CD8-positive, alpha-beta memory T cell (primary cell): ENCODE measurements at places on chromosomes 7 and 10.

- peak; percentile 12 for DNase-seq
Observed at GRCh38 chr10:70169649-70170364, 507 bp downstream of the SAR1A start.

GRCh38 chr10:11877591-11877905, 54.4 kb downstream of the PROSER2 start:
- DNase-seq = no peak

DNA sequence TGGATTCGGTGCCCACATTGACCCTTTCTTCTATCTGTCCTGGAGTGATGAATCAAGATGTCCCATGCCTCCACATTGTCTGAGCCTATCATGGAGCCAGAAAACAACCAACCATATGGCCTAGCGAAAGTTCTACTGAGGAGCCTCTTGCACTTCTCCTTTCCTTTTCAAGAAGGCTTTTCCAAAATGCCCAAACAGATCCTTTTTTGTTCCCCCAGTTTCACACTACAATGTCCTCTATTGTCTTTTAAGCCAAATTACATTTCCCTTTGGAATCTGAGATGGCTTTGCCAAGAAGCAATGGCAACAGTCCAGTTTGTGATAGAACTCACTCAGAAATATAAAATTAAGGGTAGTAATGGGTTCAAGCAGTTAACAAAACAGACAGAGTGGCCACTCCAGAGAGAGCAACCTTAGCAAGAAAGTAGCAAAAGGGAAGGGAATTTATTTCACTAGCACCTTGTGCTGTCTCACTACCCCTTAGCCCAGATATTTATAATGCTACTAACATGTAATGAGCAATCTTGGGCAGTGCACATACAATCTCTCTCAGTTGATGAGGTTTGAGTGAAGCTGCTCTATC, 194.6 kb upstream of the PDE1C start:
- no peak for DNase-seq

DNA sequence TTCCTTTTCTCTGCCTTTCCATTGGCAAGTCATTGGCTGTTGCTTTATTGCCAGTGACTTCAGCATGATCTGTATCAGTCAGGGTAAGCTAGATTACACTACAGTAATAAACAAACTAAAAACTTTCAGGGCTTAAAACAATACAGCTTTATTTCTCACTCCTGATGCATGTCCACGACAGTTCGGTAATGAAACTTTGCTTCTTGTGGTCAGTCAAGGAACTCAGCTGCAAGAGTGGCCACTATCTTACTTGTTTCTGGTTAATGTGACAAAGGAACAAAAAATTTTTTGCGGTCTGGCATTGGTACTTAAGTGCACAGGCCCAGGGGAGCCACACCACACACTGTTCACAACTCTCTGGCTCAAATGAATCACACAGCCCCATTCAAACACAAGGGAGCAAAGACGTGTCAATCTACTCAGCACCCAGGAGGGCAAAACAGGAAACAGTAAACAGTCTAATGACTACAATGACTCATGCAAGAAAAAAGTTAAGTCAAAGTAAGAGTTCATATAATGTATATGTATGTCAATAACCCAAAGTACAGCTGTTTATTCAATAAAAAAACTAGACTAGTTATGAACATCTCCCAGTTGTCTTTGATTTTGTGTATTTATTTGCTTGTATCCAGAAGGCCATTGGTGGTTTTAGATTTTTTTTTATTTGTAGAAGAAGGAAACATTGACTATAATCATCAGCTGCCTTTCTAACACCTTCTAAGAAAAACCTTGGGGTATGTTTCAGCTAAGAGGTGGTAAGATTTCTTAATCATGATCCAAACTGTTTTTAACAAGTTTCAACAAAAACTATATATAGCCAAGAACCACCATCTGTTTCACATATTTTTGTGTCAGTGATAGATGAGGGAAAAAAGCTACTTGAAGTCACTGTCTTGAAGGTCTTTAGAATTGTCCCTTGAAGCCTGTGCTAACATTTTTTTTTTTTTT, 134.4 kb upstream of the FAM3C start:
- no peak for DNase-seq

GRCh38 chr10:69051303-69051702, 36.6 kb upstream of the SRGN start:
- no peak for DNase-seq

GRCh38 chr10:112653215-112653614, 206.2 kb downstream of the VTI1A start:
- no peak for DNase-seq

- DNase-seq = no peak
Observed at GRCh38 chr10:93742633-93743349, 14.9 kb upstream of the LGI1 start.

GRCh38 chr10:13003759-13004158, 2.2 kb upstream of the CCDC3 start:
- no peak for DNase-seq

GRCh38 chr7:7897949-7898515, 70.6 kb upstream of the GLCCI1 start:
- no peak for DNase-seq

DNA sequence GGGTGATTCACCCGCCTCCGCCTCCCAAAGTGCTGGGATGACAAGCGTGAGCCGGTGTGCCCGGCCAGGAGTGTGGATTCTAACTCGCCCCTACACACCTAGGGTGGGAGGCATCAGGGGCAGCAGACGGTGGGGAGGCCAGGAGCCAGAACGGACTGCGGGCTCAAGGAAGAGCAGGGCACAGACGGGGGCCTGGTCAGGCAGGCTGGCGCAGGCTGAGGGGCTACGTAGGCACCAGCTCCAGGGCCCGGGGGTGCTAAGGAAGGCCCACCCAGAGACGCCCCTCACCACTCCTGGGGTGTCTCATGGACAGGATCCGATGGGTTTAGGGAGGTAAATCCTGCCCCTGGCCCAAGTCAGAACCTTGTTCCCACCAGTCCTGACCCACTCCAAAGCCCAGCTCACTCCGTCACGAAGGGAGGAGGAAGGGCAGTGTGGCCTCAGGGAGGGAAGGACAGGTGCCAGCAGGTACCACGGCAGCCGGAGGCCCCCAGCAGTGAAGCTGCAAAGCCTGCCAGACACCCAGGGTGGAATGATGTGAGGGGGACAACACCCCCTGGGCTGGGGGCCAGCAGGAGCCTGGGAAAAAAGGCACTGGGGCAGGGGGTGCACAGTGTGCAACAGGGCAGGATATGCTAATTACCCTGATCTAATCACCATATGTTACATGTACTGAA, 251.4 kb downstream of the MAD1L1 start:
- no peak for DNase-seq

DNA sequence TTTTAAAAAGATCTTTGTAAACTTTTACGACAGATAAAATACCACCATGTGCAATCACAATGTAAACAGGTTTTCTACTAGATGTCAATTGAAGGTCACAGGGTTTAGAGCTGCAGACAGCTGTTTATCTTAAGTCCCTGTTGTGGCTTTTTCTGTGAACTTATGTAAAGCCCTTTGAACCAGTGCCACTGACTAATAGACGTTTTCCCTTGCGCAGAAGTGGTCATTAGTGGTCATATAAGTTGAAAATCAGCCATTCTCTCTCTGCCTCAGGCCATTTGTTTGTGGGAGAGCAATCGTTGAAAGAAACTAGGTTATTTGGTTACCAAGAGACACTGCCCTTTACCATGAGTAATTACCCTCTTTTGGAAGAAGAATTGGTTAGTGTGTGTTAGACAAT, 23.9 kb downstream of the CACNB2 start:
- DNase-seq = no peak

DNA sequence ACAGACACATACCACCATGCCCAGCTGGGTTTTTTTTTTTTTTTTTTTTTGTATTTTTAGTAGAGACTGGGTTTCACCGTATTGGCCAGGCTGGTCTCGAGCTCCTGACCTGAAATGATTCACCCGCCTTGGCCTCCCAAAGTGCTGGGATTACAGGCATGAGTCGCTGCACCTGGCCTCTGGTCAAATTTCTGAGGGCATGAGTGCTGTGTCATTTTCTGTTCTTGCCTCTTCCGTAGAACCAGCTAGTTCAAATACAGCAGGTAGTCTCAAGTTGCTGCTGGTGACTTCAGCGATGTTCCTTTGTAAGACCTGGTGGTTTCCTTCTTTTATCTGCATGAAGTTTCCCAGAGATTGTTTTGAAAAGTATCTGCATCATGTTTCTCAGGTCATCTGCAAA, 134.8 kb upstream of the SHH start:
- no peak for DNase-seq

GRCh38 chr10:97102441-97102840, 83.3 kb downstream of the SLIT1 start:
- no peak for DNase-seq
